NCI-H82 (cell line): ENCODE measurements at places on chromosomes 11 and 22.

GRCh38 chr22:23306438-23306921, 126.2 kb downstream of the BCR start:
- no peak for DNase-seq

- peak; percentile 21 for DNase-seq
Measured at GRCh38 chr11:11263238-11264005, 89.6 kb downstream of the CSNK2A3 start.

DNA sequence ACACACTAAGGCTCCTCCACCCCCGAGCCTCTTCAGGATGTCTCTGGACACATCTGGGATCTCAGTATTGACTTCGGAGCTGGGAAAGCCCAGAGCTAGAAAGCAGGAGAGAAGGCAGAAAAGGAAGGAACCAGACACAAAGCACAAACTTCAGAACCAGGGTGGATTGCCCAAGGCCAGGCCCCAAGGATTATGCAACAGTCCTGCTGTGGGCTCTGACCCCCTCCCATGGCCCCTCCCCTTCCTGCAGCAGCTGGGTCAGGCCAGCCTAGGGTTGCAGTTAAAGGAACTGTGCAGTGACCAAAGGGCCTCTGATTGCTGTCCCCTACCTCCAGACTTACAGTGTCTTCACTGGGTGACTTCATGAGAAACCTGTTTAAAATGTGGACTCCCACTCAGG, 5.3 kb downstream of the KCNE3 start:
- peak; percentile 26 for DNase-seq

DNA sequence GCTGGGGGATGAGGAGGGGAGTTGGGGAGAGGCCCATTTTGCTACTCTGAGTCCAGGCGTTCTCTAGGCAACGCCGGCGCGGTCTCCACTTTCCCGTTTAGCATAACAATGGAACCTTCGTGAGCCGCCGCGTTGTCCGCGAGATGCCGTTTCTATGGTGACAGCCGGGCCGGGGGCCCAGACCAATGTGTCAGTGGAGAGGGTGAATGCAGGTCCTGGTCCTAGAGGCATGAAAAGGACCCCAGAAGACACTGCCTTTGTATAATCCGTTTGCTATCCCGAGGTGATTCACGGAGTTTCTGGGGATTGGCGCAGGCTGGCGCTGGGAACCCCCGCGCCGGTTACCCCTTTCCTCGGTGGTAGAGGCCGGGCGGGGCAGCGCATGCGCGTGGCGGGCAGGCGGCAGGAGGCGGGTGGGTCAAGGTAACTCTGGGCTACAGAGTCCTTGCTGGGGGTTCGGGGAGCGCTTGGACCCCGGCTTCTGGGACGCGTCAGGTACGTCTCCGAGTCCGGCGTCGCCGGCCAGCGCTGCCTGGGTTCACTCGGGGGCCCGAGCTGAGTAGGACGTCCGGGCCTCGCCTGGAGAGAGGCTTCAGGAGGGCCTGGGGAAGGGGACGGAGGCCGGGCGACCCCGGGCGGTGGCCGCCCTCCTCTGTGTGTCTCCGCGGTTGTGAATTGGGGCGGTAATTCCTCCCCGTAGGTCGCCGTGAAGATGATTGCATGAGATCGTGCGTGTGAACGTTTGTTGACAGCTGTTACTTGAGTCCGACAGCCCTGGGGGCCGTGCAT, at the start of the genes CBY1 and FAM227A:
CBY1 (plus strand) TSS at position 383 of the 789 bp plus-strand sequence. CDS start 11,417 bp downstream, outside the sequence.
FAM227A (minus strand) TSS at position 137 of the 789 bp plus-strand sequence. CDS start 6,224 bp downstream, outside the sequence.
- DNase-seq, result peak; percentile 89

DNA sequence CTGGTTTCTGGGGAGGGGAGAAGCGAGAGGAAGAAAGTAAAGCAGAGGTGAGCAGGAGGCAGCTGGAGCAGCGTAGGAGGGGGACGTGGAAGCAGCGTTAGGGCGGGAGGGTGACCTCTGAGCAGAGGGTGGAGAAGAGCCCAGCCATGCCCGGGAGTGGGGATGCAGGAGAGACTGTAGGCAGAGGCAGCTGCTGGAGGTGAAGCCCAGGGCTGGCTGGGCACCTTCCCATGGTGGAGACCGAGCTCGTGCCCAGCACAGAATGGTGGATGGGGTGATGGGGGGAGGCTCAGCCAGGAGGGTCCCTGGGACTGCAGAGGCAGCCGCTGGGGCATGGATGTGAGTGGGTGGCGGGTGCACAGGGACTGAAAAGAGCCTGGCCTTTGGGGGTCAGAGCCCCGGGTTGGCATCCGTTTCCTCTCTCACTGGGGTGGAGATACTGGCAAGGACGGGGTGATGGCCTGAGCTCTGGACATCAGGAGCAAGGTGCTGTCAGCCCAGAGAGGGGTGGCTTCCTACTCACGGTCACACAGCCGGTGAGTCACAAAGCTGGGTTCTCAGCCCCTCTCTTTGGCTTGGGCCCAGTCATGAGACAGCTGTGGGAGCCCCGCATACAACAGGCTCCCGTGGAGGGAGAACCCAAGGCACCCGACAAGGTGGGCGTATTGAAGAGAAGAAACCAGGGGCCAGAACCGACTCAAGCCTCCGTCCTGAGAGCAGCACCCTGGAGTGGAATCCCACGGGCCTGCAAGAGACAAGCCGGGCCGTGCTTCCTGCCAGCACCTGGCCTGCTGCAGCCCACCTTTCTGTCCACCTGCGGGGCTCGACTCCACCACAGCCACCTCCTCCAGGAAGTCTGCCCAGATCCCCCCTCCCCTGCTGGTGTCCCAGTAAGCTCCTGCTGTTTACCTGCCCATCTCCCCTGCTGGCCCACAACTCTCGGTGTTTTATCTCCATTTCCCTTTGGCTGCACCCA, 45.8 kb upstream of the FGF3 start:
- no peak for DNase-seq

DNA sequence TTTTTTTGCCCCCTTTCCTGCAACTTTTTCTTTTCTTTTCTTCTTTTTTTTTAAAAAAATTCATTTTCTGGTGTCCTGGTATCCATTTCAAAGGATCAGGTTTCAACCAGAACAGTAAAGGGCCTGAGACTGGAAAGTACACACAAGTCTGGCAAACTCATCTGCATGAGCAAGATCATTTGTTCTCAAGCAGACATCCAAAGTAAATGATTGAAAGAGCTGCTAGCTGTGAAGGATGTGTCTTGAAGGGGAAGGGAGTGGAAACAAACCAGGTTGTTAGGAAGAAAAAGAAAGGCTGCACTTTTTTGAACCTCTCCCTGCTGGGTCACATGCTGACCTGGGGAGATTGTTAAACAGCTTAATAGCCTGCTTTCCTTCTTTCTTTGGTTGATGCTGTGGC, 5.3 kb downstream of the YAP1 start:
- no peak for DNase-seq
